Stimulated activated CD8-positive, alpha-beta memory T cell treated with anti-CD3 and anti-CD28 coated beads, Interleukin-7, amount 100 ng/mL, for 24 hours (primary cell): ENCODE measurements at places on chromosomes 2 and 18.
A peak's percentile ranks its signal among the peaks of the same experiment; 100 is the strongest.

DNA sequence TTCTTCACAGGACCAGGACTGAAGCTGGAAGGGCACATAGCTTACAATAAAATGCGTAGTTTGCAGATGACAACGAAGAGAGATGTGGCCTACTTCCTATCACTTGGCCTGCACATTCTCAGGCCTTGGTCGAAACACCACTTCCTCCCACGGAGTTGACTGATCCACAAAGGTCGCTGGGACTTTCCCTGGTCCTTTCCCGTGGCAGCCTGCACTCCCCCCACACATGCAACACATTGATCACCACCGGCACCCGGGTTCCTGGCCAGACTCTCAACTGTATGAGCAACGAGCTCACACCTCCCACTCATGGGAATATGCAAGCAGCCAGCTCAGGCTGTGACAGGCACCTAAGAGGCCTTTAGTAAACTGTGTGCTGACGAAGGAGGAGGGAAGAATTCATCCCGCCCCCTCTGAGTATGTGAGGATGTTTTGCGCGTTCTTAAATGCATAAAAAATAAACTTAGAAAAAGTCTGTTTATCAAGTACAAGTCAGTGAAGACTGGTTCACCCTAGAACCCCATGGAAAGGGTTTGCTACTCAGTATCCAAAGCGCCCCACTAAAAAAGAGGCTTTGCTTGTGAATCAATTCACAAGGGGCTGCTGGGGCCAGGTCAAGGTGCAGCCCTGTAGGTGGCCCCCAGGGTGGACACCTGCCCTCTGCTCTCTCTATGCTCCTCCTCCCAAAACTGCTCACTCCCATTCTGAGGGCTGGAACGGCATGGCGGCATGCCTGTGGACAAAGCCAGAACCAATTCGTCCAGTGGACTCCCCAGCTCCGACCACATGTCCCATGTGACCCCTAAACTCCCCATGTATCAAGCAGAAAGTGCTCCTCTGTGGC, 154.3 kb downstream of the EIPR1 start:
- DNase-seq = peak; percentile 73

- no peak for DNase-seq
Measured at GRCh38 chr2:185939858-185940257, 201.3 kb downstream of the FSIP2 start.

GRCh38 chr2:146037334-146037870, 1517.5 kb upstream of the ZEB2 start:
- DNase-seq = no peak

DNA sequence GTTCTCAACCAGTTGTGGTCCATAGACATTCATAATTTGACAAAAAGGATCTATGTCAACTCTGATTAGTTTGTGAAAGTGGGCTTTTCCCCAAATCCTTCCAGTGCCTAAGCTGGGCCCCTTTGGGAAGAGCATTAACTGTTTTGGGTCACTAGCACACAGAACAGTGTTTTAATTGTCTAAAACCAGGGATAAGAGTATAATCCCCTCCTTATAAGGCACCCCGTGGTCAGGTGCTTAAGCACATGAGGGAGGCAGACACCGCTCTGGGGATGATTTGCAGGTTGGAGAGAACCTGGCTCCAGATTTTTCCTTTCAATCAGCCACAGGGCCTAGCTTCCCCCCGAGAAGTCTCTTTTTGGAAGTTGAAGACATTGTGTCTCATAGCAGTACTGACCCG, 53.6 kb upstream of the RFX8 start:
- no peak for DNase-seq

DNA sequence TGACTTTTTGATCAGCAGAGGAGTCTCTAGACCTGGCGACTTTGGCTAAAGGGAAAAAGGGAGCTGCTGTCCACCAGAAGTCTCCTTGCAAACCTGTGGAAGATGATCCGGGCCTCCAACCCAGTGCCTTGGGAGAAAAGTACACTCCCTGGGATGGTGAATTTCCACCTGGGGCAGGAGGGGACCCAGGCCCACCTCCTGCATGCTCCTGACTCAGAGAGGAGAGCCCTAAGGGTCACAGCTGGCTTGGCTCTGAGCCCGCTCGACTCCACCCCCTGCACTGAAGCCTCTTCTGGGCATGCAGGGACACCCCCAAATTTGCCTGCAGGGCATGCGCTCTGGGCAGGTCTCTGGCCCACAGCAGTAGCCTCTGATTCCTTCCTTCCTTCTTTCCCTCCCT, 66.5 kb downstream of the PDCL3 start:
- DNase-seq = no peak

DNA sequence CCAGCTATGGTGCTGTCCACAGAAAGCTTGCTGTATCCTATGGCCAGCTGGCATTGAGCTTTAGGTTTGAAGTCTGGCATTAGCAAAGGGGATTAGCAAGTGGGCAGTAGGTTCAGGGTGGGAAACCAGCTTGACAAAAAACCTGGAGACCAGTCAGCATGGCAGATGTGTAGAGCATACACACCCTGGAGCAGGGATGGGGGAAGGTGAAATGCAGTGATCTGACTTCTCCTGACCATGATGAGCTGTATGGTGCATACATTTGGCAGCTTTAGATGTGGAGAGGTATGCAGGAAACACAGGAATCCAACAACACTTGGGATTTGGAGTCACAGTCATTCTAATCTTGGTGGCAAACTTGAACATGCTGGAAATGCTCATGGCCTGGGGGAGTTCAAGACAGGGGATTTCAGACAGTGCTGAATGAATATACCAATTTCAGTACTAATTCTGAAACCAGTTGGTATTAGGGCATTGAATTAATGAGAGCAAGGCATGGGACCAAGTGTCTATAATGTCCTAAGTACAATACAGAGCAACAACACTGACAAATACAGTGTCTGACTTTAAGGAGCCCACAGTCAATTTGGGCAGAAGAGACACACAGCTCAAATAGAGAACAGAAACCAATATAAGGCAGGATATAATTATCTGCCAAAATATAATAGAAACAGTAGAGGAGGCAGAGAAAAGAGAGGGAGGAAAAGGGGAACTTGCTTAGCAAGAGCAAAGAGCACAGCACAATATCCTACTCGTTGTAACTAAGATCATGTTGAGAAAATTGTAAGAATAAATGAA, 11.8 kb downstream of the ARHGAP15 start:
- DNase-seq = no peak

GRCh38 chr2:23402205-23402740, 17.3 kb downstream of the KLHL29 start:
- no peak for DNase-seq

DNA sequence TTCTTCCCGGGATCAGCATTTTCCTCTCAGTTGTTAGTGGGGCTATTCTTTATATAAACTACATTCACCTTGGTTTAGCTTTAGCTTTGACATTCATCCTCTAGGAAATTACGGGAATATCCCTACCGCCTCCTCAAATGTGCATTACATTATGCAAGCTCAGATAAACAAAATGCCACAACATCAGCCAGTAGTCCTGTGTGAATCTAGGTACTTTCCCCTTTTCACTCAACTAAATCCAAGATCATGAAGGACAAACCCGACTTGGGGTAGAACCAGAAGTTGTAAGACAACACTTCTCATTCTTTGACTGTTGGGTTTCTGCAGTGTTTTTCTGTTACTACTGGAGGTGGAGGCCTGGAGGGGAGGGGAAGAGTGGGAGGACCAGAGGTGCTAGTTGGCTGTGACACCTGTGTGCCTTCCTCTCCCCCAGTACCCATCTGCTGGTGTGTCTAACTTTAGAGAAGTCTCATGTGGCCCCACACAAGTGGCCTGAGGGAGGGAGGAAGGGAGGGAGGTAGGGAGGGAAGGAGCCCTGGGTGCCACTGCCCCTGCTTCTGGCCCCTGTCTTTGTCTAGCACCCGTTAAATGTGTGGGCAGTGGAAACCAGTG, 84.8 kb upstream of the BCL2L11 start:
- no peak for DNase-seq
